ENCODE measurements at places on chromosomes 3 and 15. TPM values are rescaled to one million over a fixed set of nuclear protein-coding genes. Genes with fewer than 3 reads are reported as not detected.

CIB1 gene
- 30.7 TPM for total RNA-seq

CCR8 gene
- not detected for total RNA-seq

SERPINI2 gene
- not detected for total RNA-seq

PCOLCE2 gene
- 46.4 TPM for total RNA-seq

GPR27 gene
- total RNA-seq, result not detected

ITIH3 gene
- total RNA-seq, result not detected

All from GM23248 (cell line).